Activated naive CD4-positive, alpha-beta T cell treated with anti-CD3 and anti-CD28 coated beads, Interleukin-2, amount 50 U/mL, for 16 hours (primary cell): ENCODE measurements at places on chromosomes 4 and X.

DNA sequence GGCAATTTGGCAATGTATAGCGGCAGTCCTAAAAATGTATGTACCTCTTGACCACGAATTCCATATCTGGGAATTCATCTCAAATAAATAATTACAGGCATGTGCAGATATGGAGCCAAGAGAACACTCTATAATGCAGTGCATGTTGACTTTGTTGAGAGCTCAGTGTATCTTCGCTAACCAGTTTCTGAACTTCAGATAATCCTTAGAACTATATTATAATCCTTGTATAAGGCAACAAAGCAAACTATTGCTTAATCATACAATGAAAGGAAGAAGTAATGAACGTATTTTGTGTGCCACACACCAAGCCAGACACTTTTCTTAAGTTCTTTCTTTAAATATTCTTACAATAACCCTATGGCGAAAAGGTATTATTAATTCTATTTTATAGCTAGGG lies 168.5 kb downstream of the SMIM20 start:
- DNase-seq = no peak

DNA sequence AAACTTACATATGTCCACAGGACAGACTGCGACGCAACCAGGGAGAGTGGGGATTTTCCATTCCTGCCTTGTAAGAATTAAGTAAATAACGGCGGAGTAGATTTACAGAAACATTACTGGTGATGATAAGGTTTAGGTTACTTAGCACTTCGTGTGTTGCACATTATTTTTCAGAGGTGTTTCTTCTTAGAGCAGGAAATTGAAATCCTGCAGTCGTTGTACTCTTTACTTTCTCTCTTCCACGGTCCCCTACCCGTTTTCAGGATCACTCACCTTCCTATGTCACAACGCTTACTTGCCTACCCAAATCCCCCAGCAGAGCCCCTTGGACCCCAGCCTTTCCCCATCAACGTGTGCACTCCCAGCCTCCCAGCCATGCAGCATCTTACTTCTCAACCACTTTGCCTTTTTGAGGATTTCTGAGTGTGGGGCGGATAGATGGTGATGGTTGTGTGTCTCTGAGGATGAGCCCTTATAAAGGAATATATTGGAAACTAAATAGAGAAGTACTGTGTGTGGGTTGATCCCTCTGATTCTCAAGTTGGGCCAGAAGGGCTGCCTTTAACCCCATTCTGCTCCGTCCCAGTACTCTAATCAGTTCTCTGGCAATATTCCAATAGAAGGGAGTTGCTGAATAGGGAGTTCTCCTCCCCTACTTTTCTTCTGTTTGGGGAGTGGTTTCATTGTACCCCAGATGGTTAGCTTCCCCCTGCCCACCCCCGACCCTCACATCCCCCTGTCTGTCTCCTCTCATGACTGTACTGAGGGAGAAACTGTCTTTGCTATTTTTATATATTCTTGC lies 1.6 kb downstream of the MID2 start:
- DNase-seq = no peak

DNA sequence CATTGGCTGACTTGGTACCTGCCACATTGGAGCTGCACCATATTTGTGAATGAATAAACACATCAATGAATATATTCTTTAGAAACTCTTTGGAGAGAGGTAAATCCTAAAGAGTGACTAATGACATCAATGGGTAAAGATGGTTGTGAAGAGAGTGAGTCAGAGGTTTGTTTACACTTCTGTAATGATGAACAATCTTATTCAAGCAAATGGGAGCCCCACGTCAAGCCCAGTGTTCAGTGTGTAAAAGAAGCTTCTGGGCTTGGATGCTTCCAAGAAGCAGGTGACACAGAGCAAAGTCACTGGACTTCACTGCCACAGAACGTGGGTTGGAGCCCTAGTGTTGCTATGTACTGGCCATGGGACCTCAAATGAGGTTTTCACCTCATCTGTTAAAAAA lies 319.0 kb downstream of the STK32B start:
- no peak for DNase-seq

DNA sequence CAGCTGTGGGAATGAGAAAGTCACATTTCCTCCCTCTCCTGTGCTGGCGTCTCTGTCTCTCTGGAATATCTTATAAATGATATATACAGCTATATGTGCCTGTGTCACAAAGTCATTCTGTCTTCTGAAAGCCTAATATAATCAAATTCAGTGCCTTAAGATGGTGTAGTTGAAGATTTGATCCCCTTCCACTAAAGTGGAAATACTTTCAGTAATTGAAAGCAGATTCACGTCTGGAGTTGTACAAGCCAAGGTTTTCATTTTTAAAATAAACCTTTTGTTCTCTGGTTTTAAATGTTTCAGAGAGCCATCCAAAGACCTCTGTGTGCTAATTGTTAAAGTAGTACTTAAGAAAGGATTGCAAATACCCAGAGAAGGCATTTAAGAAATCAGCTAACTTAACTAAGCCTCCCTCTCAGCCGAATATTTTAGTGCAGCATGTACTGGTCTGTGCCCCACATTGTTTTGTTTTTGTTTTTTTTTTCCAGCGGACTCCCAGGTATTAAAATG lies 206.8 kb downstream of the TENM3 start:
- no peak for DNase-seq

GRCh38 chr4:157978680-157979361 lies 194.0 kb downstream of the GASK1B start:
- DNase-seq = peak; percentile 28

DNA sequence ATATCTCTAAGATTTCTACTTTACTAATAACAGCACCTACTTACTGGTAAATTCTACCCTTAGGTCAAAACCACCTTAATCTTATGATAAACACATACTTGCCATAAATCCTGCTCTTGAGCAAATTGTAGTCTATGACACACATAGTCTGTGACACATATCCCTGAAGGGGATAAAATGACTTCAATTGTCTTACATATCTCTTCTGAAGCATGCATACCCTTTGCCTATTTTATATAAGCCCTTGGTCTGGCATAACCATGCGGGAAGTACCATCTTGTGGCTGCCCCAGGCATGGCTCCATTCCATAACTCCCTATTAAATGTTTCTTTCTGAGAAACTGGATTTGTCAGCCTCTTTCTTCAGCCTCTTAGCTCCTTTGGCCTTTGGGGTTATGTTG lies 248.9 kb downstream of the SLC7A11 start:
- no peak for DNase-seq

- DNase-seq = peak; percentile 24
These were observed at the start of gene ZCCHC18 for GRCh38 chrX:104112326-104112951. Gene ZCCHC18 (plus strand): TSS chrX:104112523. CDS start chrX:104114112, 1,589 bp downstream.

DNA sequence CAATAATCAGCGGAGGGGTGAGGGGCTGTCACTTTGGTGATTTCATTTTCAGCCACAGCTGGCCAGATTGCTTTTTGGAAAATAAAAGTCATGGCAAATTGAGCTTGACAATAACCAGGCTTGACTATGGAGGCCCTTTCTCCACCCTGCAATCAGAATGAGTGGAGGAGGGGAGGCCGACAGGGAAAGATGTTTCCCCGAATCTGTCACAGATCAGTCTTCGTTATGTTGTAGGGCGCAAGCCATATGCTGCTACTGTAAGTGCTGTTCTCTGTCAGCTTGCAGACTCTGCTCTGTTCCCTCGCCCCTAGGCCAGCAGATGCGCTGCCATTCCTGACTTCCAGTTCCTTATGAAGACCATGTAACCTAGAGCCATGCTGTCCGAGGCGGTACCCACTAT lies 114.1 kb downstream of the MGST2 start:
- no peak for DNase-seq

- no peak for DNase-seq
These were observed 19.7 kb upstream of the MSN start for GRCh38 chrX:65647801-65648200.

- DNase-seq = no peak
These were observed 15.7 kb downstream of the RNF128 start for GRCh38 chrX:106742193-106742592.

GRCh38 chr4:103400405-103400804 lies 202.3 kb upstream of the CENPE start:
- no peak for DNase-seq

- no peak for DNase-seq
These were observed 457.4 kb downstream of the IL1RAPL1 start for GRCh38 chrX:29044423-29045184.

GRCh38 chr4:79653871-79654270 lies 245.8 kb upstream of the GK2 start:
- no peak for DNase-seq

GRCh38 chr4:94636004-94636403 lies 121.8 kb upstream of the BMPR1B start:
- DNase-seq = no peak

- no peak for DNase-seq
These were observed 25.3 kb upstream of the TRIM60 start for GRCh38 chr4:165006456-165006855.

- DNase-seq = no peak
These were observed 61.2 kb upstream of the RAI2 start for GRCh38 chrX:17922303-17922702.

GRCh38 chr4:143374771-143375170 lies 38.1 kb downstream of the GAB1 start:
- no peak for DNase-seq

DNA sequence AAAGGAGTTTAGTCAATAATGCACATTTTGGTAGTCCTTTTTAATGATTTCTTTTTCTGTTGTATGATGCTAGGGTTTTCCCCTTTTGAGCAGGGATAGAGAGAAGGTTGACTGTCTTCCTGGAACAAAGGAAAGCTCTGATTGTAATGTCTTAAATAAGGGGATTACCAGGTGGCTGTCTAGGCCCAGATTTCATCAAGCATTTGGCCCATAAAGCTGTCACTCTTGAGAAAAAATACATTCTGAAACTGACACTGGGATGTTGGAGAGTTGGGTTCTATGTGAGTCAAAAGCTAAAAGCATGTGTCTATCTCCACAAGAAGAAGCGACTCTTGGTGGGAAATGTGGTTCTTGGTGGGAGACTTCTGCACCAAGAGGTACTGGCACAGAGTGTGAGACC lies 26.4 kb downstream of the KIAA1210 start:
- no peak for DNase-seq

- no peak for DNase-seq
These were observed 42.3 kb downstream of the DCTD start for GRCh38 chr4:182874797-182875345.

DNA sequence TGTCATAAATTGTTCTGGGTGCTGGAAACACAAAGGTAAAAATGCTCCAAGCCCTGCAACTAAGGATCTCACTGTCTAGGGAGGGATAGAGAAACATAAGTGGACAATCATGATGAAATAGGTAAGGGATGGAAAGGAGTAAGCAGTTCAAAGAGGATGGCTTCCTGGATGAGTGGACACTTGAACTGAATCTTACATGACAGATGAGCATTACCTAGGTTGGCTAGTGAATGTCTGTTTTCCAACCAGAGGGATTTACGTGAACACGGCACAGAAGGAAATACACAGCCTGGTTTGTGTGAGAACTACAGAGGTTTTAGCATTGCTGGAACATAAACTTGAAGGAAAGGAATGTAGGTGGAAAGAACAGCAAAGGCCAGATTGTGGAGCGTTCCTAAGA lies 150.2 kb upstream of the GALNT7 start:
- no peak for DNase-seq

DNA sequence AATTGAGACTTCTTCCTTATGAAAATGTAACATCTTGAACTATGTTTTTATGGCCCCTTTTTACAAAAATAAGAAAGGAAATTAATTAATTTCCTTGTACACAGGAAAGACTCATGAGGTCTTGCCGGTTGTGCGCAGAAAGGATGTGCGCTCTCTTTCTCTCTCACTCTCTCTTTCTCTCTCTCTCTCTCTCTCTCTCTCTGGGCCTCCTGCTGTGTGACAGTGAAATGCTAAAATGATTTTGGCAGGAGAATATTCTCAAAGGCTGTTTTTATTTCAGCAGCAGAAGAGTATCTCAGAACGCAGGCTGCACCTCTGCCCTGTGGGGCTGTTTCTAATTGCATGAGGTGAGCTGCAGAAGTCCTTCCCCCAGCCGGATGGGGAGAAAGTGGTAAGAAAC lies 349.0 kb downstream of the MID1IP1 start:
- DNase-seq = no peak

- no peak for DNase-seq
These were observed 72.9 kb downstream of the FAM9B start for GRCh38 chrX:8960957-8961468.

DNA sequence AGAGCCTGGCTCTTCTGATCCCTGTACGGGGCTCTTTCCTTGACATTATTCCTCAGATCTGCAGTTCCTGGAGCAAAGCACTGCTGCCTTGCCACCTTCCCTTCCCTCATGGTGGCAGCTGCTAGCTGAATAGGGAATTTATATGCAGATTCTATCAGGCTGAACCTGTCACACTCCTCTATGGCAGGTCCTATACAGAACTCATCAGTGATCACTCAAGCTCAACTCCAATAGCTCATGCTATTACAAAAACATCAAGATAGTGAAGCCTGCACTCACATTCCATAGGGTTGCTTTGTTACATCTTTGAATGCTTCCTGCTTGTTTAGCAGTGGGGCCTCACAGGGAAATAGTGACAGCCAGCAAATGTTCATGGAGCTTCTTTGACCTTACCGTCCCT lies 71.7 kb downstream of the SLC2A9 start:
- DNase-seq = no peak

GRCh38 chr4:129085472-129085871 lies 7.9 kb downstream of the SCLT1 start:
- DNase-seq = no peak

- no peak for DNase-seq
These were observed 160.1 kb upstream of the GYPA start for GRCh38 chr4:144300616-144301015.

DNA sequence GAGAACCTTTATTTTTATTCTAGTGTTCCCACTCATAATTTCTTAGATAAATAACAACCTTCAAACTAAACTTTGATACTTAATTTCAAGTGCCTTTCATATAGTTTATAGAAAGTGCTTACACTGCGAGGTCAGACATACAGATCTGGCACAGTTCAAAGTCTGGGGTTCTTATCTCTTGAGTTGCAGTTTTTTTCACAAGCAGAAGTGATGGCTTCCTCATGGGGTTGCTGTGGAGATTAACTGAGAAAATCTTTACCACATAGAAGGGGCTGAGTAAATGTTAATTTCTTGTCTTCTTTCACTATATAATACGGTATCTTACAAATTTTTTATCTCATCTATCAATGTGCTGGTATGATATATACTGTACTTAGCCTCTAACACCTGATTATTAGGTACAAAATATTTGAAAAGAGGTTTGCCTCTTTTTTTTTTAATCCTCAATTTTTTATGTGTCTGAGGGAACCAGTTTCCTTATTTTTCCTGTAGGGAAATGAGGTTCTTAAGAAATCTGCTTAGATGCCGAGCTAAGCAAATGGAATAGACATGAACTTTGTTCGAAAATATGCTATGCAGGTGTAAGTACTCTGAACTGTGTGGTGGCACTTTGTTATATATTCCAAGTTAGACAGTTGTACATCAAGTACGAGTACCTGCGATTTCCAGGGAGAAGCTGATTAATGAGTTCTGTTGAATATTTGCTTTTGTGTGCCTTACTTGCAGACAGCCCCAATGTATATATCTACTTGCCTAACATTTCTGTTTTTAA lies 3.3 kb downstream of the ING2 start:
- DNase-seq = no peak

DNA sequence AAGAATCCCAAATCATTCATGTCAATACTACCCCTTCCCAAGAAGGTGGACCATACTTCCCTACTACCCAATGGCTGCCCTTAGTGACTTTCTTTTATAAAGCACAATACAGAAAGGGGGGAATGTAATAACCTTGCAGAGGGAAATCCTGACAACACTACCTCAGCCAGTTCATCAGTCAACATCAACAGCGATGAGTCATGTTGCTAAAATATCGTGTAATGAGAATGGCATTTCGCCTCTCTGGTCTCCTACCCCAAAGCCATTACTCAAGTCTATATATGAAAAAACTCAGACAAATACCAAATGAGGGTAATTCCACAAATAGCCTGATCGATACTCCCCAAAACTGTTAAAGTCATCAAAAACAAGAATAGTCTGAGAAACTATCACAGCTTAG lies 3.3 kb upstream of the MAGEA8 start:
- no peak for DNase-seq
